ENCODE measurements at places on chromosomes 13 and 19.

- DNase-seq, result no peak
These were observed 80.0 kb downstream of the GPR12 start for GRCh38 chr13:26680572-26680971.

DNA sequence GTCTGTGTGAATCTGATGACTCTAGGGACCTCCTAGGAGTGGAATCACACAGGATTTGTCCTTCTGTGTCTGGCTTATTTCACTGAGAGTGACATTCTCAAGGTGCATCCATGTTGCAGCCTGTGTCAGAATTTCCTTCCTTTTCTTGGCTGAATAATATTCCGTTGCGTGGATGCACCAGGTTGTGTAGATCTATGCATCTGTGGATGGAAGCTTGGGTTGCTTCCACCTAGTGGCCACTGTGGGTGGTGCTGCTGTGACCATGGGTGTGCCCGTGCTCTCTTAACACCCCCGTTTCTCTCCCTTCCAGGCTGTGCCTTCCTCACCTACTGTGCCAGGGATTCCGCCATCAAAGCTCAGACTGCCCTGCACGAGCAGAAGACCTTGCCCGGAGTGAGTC lies 26.2 kb downstream of the CELF5 start:
- no peak for DNase-seq

DNA sequence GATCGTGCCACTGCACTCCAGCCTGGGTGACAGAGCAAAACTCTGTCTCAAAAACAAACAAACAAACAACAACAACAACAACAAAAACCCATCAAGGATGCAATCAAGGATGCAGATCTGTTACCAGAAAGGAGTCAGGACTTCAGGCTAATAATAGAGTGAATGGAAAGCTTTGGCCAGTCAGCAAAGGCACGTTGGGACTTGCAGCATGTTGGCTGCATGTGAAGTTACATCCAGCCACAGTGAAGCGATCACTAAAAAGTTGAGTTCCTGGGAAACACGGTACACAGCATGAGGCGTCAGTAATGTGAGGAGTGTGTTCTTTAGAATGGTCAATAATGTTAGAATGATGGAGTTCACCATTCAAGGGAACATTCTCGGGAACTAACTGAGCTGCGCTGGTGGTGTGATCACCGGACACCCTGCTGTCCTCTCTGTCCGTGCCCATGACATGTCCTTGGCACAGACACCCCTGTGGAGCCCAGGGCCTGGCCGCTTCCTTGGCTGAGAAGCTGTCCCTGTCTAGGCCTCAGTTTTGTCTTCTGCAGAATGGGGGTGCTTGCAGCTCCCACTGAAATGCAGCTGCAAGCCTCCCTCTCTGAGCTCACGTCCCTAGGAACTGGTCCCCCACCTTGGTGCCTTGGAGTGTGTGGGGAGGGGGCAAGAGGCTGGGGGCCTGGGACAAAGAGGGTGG lies 2.3 kb upstream of the LGALS7B start:
- no peak for DNase-seq

GRCh38 chr19:28884786-28885476 lies 328.0 kb downstream of the UQCRFS1 start:
- DNase-seq, result no peak

GRCh38 chr19:20662421-20663105 lies 1.2 kb upstream of the ZNF626 start:
- DNase-seq, result no peak

Measured in DMS153 (cell line).